ENCODE measurements at places on chromosomes 4 and X.

DNA sequence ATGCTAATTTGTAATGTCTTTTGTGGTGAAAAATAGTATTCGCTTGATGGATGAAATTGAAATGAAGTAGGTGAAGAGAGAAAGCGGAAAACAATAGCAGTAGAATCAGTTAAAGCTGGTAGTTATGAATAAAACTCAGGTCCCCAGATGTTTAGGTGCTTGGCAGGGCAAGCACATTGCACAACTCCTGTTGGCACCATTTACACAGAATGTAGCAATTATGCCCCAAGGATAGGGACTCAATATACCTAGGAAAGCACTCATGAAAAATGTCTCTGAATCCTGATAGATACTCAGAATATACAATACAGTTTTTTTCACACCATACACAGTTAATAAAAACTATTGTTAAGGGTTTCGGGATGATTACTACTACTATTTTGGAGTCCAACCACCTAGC, 26.5 kb upstream of the GRIA3 start:
- no peak for DNase-seq

DNA sequence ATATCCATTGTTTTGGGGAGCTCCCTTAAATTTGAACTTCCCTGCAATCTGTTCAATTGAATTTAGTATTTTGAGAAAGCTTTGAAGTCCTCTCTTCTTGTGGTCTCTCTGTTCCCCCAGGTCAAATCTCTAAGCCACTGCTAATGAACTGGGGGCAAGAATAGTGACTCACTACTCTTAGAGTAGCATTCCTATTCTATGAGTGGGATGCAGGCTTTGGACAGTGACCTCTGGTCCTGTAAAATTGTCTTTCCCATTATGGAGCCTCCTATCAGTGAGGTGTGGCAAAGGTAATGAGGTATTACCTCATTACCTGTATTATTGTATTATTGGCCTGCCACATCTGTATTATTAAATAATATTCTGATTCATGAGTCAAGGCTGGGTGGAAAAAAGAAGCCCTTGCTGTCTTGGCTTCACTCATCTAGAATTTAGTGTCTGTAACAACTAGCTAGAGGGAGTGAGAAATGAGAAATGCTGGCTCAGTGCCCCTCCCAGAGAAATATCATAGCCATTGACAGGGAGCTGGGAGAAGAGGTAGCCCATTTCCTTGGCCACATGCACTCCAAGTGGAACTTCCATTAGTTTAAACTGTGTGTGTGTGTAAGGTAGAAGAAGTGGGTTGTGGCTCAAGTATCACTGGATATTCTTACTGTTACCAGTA, 393.9 kb upstream of the CTSO start:
- DNase-seq: no peak

DNA sequence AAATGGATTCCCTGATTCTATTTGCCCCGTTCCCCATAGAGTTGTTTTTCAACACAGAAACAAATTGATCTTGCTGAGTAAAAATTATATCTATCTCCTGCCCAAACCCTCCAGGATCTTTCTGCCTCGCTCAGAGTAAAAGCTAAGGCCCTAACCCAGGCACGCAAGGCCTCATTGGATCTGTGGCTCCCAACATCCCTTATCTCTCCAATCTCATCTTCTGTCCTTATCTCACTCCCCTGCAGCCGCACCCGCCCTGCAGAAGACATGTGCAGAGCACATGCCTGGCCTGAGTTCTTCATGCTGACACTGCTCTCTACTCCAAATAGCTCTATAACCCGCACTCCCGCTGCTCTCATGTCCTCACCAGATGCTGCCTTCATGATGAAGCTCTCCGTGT, 543.8 kb upstream of the ZFP42 start:
- DNase-seq: no peak

GRCh38 chrX:53704294-53704693, 17.8 kb upstream of the HUWE1 start:
- DNase-seq: no peak

GRCh38 chr4:149645790-149646189, 169.9 kb downstream of the IQCM start:
- no peak for DNase-seq

DNA sequence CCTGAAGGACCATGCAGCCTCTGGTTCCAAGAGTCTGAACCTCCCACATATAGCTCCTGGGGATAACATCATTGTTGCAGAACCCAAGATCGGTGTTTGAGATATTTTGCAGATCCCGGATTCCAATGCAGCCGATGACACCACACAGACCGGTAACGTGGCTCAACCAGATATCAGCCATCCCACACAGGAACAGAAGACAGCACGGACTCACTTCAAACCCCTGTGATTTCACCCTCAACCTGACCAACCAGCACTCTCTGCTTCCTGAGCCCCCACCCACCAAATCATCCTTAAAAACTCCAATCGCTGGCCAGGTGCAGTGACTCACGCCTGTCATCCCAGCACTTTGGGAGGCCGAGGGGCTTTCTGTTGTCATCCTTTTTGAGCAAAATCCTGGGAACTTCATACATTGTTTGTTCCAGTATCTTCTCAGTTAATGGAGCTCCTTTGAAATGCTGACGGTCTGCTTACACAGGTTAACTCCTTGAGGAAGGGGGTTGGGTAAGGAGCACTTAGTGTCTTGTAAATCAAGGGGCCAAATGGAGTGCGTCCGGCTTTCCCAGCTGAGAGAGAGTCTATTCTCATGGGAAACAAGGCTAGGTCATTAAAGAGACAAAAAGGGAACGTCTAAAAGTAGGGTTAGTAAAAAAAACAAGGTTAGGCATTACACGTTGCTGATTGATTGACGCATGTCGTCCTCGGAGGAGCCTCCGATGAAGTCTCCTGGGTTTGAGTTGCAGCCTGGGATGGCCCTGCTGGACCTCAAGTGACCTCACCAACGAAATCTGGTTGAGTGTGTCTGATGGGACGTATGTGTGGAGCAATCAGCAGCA, 230.4 kb downstream of the CRLF2 start:
- no peak for DNase-seq

DNA sequence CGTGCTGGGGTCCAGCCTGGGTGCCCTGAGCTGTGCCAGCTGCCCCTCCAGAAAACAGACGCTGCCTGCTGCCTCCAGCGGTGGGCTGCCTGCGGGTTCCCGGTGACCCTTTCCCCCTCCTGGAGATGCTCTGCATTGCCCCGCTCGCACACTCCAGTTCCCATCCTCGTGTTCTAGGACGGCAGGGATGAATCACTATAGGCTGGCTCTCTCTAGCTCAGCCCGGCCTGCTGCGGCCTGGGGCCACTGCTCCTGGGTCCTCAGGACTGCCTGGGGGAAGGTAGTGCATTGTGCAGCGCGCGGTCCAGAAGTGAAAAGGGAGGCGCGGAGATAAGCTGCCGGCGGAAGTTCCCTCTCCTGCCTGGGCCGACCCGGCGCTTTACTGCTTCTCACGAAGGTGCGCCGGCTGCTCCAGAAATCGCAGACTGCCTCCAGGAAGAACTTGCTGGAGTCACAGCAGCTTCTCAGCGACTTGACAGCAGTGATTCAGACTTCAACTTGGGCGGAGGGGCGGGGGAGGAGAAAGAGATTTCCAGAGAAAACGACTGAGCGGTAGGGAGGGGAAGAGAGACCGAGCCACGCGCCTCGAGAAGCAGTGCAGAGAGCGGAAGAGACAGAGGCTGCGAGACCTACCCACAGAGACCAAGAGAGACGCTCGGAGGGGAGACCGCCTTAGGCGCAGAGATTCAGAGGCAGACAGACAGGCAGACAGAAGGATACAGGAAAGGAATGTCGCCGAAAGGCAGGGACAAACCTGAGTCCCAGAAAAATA, 6.7 kb upstream of the MSX1 start:
- DNase-seq: peak; percentile 74

- no peak for DNase-seq
Measured at GRCh38 chrX:48569958-48570357, 4.3 kb upstream of the RBM3 start.

DNA sequence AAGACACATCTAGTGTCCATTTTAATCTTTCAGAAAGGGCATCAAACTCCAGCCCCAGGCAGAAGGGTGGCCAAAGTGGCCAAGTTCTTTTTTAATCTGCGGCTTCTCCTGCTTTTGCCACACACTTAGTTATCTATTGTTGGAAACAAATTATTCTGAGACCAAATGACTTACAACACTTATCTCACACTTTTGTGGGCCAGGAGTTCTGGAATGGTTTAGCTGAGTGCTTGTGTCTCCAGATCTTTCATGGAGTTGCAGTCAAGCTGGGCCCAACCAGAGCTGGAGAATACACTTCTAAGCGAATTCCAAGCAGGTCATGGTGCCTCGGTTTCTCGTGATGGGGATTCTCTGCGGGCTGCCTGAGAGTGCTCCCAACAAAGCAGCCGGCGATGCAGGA, 4.0 kb downstream of the TXK start:
- DNase-seq: no peak

- peak; percentile 30 for DNase-seq
Measured at GRCh38 chrX:153744210-153745066, 19.6 kb upstream of the PLXNB3 start.

GRCh38 chr4:168570466-168570865, 73.6 kb downstream of the PALLD start:
- peak; percentile 56 for DNase-seq

- peak; percentile 38 for DNase-seq
Measured at GRCh38 chr4:140637836-140638235, 69.1 kb upstream of the UCP1 start.

DNA sequence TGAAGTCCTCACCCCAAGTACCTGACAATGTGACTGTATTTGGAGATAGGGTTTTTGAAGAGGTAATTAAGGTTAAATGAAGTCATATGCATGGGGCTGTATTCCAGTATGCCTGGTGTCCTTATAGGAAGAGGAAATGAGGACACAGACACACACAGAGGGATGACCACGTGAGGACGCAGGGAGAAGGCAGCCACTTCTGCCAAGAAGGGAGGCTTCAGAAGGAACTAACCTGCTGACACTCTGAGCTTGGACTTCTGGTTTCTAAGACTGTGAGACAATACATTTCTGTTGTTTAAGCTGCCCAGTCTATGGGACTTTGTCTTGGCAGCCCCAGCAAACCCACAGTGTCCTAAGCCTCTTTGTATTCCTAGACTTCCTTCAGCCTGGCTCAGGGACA, 3.0 kb upstream of the SLC2A9 start:
- no peak for DNase-seq

- no peak for DNase-seq
Measured at GRCh38 chr4:87116231-87116630, 104.2 kb downstream of the KLHL8 start.

GRCh38 chr4:171979461-171979860, 166.3 kb downstream of the GALNTL6 start:
- peak; percentile 2 for DNase-seq

DNA sequence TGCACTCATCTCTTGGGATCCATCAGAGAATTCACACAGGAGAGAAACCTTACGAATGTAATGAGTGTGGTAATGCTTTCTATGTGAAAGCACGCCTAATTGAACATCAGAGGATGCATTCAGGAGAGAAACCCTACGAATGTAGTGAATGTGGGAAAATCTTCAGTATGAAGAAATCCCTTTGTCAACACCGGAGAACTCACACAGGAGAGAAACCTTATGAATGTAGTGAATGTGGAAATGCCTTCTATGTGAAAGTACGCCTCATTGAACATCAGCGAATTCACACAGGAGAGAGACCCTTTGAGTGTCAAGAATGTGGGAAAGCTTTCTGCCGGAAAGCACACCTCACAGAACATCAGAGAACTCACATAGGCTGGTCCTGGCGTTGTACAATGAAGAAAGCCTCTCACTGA, 42.8 kb downstream of the ZNF157 start:
- DNase-seq: no peak

- DNase-seq: no peak
Measured at GRCh38 chr4:172546782-172547181, 621.8 kb upstream of the GALNT7 start.

DNA sequence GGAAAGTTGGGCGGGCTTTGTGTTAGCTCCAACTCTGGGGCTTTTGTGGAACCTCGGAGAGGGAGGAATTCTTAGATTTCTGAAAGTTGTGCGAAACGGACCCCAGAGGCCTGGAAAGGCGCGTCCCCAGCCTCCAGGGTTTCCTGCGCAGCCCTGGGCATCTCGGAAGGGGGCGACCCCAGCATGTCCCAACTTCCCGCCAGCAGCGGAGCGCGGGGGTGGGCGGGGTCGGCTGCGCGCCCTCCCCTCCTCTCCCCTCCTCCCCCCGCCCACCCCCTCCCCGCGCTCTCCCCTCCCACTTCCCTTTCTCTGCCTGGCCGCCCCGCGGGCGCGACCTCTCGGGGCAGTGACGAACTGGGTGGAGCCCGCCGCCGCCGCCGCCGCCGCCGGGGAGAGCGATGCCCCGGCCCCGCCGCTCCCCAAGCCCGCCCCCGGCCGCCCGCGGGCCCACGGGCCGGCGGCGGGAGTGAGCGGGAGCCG, 16.8 kb downstream of the PTTG2 start:
- peak; percentile 88 for DNase-seq

DNA sequence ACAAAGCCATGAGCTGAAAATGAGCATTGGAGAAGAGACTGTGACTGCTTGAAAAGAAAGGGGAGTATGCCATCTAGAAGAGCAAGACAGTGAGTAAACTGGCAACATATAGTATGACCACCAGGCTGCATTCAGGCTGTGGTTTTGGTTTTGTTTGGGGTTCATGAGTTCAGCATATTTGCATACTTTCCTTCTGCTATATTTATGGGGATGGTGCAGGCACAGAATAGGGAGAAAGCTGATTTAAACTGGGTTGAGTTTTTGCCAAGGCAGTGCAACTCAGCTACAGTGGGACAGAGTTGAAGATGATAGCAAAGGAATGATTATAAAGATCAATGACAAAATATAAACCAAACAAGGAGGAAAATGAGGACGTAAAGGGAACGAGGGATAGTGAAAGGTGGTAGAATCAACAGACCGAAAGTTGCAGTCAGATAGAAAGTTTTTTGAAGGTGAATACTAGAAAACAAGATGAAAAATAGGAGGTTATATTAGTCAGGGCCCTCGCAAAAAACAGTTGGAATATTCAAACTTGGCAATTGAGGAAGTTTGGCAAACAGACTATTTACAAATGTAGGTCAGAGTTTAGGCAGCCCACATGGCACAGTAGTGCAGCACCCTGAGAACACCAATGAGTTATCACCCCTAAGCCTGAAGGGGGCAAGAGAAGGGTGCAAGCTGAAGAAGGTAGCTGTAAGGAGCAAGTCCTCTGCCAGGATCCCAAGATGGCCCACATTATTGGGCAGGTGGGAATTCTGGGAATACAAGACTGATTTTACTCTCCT, 114.8 kb upstream of the MAP9 start:
- no peak for DNase-seq

- no peak for DNase-seq
Measured at GRCh38 chr4:109967798-109968520, 55.3 kb downstream of the EGF start.

GRCh38 chr4:72846280-72847111, 223.0 kb downstream of the COX18 start:
- no peak for DNase-seq

GRCh38 chrX:48864210-48864609, 28.8 kb upstream of the PCSK1N start:
- no peak for DNase-seq
